Esophagus squamous epithelium (tissue), 5 donors: ENCODE measurements at places on chromosomes 2 and 18.

DNA sequence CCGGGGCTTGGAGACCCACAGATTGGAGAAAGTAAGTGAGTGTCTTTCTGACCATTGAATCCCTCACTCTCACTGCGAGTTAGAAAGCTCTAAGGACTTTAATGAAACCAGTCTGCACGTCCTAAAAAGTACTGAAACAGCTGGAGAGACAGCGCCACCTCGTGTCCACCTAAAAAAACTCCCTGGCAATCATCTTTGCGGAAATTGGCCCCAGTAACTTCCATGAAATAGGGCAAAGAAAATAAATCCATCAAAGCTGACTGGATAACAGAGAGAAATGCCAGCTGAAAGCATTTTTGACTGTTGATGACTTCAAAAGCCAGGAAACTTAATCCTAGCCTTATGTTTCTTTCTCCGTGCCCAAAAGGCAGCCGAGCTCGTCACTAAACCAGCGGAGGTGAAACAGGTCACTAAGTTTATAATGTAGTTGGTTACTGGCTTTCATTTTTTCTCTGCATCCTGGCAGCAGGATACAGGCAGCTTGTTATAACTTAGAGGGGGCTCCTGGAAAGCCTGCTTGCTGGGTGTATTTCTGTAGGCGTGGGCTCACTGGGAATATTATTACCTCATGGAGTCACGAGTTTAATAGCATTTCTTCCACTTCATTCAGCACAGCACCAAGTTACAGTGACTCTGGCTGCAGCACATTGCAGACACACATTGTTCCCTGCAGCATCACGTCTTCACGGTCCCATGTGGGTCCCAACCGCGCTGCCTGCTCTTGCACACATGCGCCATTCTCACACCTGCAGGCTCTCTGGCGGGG lies 266.5 kb downstream of the HRH4 start:
- no peak for DNase-seq

DNA sequence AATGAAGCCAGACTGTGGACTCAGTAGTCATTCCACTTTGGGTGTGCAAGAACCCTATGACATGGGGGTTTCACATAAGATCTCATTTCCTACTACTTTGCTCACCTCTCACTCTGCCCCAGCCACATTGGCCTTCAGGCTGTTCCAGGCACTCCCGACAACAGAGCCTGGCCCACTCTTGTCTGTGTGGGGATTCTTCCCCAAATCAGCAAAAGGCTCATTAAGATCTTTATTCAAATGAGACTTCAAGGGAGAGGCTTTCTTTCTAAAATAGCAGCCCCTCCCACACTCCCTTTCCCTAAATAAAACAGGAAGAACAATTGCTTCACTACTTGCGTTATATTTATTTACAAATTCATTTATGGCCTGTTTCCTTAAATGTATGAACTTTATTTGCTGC lies 3.5 kb upstream of the CDC42EP3 start:
- DNase-seq = no peak

DNA sequence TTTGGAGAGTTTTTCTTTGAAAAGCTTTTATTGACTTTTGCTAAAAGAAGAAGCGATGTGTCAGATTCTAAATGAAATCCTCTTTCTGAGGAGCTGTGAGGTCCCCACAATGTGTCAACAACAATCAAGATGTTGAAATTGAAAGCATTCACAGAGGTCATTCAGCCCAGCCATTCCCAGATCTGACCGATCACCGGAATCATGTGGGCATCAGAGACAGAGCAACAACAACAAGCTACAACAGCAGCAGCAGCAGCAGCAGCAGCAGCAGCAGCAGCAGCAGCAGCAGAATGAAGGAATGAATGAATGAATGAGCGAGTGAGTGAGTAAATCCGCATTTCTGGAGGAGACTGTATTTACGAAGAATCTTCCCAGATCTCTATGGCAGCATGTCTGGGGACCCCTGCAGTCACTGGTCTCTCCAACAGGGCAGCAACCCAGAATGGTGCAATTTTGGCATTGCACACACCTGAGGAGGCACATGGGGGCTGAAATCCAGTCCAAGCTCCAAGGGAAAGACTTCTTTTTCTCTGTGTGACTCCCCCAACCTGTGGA lies 299.0 kb downstream of the MYCN start:
- DNase-seq = no peak

DNA sequence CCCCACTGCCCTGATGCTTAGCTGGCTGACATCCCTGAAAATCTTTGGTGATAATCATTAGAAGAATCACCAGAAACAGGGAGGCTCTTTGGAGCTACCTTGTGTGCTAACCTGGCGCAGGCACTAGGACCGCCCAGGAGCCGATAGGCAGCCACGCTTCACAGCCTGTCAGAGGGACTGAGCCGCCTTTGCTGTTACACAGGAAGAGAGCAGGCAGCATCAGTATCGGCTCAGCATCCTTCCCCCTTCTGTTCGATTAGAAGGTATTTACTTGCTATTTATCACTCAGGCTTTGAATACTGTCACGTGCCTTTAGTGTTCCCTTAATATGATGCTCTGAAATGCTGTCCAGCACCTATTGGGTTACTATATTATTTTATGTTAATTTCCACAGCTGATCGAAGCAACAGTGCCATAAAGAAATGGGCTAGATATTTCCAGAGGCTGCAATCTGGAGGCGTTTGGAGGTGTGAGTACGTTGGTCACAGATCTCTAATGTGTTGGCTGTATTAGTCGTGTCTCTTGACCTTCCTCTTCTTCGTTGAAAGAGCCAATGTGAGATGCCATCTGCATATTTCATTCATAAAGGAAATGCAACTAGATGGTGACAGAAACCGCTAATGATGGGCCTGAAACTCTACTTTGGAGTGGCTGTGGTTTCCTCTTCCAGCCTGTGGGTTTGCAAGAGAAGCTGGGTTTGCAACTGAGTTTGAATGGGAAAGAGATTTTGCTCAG lies 110.4 kb upstream of the RAB27B start:
- DNase-seq = no peak

DNA sequence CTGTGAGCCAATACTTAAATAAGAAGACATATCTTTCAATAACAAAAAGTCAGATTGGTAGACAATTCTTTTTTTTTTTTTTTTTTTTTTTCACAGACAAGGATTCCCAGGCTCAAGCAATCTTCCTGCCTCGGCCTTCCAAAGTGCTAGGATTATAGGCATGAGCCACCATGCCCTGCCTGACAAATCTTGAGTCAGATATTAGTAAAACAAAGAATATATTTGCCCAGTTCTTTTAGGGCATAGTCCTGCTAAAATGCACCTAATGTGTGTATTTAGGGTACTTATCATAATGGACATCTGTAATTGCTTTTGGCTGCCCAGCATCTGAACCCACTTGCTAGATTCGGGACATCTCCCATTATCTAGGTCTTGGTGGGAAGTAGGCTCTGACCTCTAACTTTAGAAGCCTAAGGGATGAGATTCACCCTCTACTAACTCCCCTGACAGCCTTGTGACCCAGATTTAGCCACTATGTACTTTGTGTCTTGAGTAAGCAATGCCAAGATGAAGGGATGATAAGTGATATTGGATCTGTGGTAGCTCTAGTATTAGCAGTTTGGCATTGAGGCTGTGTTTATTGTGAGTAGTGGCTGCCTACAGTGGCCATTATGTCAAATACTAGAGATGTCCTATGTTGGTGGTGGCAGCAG lies 18.5 kb upstream of the PSME4 start:
- DNase-seq = no peak

DNA sequence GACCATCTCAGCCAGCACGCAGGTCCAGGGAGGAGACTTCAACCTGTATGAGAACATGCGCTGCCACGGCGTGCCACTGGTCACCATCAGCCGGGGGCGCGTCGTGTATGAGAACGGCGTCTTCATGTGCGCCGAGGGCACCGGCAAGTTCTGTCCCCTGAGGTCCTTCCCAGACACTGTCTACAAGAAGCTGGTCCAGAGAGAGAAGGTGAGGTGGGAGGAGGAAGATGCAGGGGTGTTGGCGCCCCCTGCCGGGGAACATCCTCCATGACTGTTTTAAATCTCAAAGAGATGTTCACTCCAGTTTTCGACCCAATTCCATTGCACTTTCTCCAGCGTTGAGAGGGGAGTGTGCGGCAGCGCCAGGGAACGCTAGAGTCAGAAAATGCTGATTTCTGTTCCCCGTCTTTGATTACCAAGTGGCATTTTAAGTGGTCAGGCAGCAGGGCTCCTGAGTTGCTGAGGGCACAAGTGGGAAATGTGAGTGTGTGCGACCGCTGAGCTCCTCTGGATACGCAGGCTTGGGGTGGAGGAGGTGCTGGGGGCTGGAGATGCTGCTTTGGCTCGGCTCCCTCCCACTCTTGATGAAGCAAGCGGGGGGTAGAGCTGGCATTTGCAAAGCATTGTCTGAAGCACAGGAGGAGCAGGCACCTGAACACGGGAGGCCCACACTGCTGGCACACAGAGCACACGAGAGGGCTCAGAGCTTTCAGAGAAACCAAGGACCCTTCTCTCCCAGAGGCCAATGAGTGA lies 27.7 kb upstream of the MAPRE3 start:
- no peak for DNase-seq

GRCh38 chr18:9708057-9708433 lies at the start of gene RAB31:
RAB31 (plus strand) TSS chr18:9708301; CDS start chr18:9708406, 105 bp downstream.
- peak; percentile 12 for DNase-seq

- no peak for DNase-seq
Measured at GRCh38 chr18:74533666-74534065, 634 bp upstream of the CNDP1 start.

DNA sequence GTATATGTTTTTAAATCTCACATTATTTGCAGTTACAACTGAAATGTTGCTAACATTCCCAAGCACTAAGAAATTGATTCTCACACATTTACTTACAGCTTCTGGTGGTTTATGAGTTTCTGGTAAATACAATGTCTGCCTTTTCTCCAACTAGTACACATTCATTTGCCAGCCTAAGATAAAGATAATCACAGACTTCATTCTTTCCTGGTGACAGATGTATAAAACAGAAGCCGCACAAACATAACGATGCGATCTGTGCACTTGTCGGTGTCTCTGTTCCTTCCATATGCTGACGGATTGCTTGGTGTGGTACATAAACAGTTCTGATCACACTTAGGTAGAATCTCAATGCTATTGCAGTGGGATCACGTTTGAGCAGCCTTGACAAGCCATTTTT lies 100.4 kb upstream of the DDX18 start:
- no peak for DNase-seq

- DNase-seq = no peak
Measured at GRCh38 chr2:73987948-73988700, 3.4 kb downstream of the TET3 start.

DNA sequence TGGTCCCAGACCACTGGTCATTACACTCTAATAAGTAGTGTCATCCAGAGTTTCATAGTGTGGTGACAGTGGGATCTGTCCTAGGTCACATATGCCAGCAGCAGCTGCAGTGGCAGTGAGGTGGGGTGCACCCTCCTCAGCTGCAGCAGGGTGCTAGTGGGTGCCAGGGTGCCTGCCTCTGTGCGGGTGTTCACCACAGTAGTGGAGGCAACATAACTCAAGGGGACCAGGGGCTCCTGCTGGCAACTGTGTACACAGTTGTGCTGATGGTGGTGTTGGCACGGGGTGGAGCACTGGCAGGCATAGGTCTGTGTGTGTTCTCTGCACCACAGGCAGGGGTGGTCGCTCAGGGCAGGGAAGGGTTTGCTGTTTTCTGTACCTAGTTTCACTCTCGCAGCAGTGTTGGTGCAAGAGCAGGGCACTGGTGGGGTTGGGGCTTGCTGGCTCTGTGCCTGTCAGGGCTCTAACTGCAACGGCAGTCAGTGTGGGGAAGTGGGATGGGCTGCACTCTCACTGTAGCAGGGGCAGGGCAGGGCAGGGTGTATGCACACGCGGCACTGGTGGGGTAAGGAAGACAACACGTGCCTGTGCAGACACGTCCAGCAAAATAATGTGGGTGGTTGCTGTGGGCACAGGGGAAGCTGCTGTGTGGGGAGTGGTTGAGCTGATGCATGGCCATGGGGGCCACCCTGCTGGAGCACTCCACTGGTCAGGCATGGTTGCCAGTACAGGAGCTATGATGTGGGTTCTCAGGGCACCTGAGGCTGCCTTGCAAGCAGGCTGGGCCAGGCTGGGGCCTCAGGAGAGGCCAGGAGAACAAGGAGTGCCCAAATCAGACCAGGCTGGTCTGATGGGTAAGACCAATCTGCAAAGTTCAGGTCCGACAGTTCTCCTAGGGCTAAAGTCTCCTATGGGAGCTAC lies 226.6 kb downstream of the MEIS1 start:
- DNase-seq = no peak

GRCh38 chr18:7876354-7877104 lies 309.4 kb downstream of the PTPRM start:
- DNase-seq = no peak

DNA sequence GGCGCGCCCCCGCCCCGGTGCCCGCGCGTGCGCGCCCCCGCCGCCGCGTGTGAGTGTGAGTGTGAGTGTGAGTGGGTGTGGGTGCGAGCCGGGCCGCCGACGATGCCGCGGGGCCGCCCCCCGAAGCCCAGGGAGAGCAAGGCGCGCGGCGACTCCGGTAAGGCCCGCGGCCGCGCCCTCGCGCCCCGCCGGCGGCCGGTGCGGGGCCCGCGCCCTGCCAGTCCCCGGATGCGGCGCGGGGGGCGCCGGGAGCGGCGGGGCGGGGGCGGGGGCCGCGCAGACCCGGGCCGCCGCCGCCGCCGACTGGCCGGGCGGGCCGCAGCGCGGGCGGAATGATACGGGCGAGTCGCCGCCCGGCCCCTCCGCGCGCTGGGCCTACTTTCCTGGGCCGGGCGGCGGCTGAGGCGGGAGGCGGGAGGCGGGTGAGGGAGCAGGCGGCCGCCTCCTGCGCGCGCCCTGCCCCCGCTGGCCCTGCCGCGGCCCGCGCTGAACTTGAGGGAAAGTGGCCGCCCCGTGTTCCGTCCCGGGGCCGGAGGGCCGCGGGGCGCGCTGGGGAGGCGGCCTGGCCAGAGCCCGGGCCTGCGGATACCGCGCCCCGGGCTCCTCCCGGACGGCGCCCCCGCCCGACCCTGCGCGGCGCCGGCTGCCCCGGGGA lies at the start of gene ZNF236:
Gene ZNF236, plus strand, starts transcription at position 52 of the 655 bp plus-strand sequence. Its CDS starts 51 bp downstream, at position 103.
- no peak for DNase-seq

- DNase-seq = no peak
Measured at GRCh38 chr2:100934504-100935371, 67.4 kb upstream of the RPL31 start.

GRCh38 chr2:217805668-217806481 lies 196.9 kb downstream of the TNS1 start:
- no peak for DNase-seq
